Activated gamma-delta T cell (primary cell): ENCODE measurements at places on chromosomes 3 and 15.

DNA sequence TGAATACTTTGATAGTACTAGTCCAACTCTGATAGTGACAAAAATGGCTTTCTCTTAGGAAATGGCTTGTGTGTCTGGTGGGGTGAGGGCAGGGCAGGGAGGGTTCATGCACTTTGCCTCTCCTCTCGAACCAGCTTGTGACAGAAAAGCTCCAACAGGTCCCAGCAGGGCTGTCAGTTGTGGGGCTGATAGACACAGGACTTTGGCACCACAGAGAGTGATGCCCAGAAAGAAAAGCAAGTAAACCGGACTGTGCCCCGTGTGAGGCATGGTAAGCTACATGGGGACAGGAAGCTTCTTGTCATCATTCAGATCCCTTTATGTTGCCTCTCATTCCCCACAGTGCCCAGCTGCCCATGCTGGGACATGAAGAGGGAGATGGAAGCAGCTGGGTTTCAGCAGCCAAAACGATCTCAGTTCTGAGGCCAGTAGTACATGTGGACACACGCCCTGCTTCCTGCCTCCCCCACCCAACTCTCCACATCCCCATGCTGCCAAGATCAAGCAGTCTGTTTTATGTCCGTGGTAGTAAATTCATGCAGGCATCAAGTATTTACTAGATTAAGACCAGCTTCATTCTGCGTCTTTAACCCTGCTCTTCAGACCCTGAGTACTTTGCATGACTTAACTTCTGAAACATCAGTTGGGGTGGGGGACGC is 29.7 kb upstream of the LIPC start:
- DNase-seq = no peak

GRCh38 chr15:98322581-98322980 is 325.8 kb upstream of the IGF1R start:
- no peak for DNase-seq

GRCh38 chr3:119305286-119305685 is 11.1 kb downstream of the ARHGAP31 start:
- no peak for DNase-seq

- DNase-seq = no peak
Measured at GRCh38 chr3:123749711-123750110, 134.4 kb downstream of the MYLK start.

DNA sequence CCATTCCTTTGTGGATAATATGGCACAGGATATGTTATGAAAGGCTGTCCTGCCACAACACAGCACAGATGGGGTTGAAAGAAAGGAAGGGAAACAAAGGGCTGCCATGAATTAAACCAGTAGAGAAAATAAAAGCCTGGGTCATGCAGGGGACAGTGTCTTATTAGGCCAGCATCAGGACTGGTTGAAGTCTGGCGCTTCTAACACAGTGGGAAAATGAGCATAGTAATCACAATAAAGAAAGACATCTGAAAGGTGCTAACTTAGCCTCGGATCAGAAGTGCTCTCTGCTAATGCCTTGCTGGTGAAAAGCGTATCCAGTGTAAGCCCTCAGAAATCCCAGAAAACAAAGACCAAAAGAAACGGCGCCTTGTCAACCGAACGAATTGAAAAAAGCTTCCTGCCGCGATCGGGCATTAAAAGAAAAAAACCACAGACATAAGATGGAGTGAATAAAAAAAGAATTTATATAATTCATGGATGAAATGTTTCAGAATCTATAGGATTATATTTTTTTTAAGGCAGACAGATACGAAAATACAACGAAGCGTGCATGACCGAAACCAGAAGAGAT is 566 bp upstream of the MKRN3 start:
- no peak for DNase-seq

DNA sequence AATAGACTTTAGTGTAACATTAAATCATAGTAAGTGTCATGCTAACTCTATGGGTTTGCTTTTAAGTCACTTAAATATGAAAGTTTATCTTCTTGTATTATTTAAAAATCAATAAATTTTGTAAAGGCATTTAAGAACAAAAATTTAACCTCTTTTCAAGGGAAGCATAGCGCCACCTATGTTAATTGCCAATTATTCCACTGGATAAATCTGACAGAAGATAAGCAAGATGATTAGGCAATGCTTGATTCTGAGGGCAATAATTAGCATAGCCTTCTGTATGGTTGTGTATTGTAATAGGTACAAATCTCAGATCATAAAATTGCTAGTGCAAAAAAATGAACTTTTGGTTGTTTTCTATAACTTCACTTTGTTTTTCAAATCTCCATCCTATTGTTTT is 560.1 kb downstream of the GRM7 start:
- DNase-seq = no peak

- DNase-seq = no peak
Measured at GRCh38 chr3:185422677-185423076, 59.7 kb downstream of the MAP3K13 start.

- no peak for DNase-seq
Measured at GRCh38 chr3:132399054-132399929, 18.0 kb upstream of the DNAJC13 start.

DNA sequence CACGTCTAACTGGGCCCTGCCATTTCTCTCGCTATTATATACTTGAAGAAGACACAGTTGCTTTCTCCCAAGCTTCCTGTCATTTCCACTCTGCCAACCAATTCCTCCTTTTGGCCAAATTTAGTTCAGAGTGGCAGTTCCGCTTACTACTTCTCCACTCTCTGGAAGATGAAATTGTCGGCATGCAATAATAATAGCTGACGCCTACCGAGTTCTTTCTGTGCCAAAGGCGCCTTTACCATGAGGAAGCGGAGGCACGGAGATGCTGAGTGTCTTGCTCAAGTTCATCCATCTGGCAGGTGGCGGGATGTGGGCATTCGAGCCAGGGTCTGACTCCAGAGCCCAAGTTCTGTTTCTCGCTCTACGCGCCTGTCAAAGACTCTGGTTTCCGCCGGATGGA is 14.6 kb upstream of the NRROS start:
- DNase-seq = no peak

GRCh38 chr15:101127506-101128076 is 124.3 kb downstream of the CHSY1 start:
- DNase-seq = no peak

GRCh38 chr15:70812827-70813364 is 41.1 kb downstream of the LARP6 start:
- DNase-seq = no peak

- DNase-seq = no peak
Measured at GRCh38 chr3:32500880-32501782, 1.5 kb downstream of the CMTM6 start.

- DNase-seq = no peak
Measured at GRCh38 chr3:111881480-111881879, 22.4 kb downstream of the PHLDB2 start.

DNA sequence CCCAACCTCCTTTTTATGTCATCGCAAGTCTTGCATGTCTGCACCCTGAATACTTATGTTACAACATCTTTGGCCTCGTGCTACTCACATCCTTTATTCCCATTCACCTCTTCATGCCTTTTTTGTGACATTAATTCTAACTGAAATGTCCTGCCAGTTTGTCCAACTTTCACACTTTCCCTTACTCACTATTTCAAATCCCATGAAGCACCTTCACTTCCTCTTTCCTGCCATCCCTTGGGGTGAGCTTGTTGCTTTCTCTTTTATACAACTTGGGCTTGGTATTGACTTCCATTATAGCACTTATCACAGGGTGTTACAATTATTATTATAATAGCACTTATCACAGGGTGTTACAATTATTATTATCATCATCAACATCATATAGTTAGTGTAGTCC is 496.3 kb downstream of the NLGN1 start:
- DNase-seq = no peak

DNA sequence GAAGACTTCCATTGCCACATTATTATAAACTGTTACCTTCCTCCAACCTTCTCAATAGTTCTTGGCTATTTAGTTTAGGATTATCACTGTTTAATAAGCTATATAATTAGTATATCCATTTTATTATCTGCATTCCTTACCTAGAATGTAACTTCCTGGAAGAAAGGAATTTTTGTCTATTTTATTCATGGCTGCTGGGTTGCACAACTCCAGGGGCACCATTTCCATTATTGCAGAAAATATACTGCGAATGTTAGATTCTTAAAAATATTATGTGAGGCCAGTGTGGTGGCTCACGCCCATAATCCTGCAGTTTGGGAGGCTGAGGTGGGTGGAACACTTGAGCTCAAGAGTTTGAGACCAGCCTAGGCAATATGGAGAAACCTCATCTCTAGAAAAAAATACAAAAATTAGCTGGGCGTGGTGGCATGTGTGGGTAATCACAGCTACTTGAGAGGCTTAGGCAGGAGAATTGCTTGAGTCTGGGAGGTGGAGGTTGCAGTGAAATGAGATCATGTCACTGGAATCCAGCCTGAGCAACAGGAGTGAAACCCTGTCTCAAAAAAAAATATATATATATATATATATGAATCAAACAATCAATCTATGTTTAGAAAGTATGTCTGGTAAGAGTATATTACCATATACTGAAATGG is 19.9 kb downstream of the CLDN1 start:
- DNase-seq = no peak

GRCh38 chr3:28867836-28868235 is 413.0 kb upstream of the RBMS3 start:
- DNase-seq = no peak

- DNase-seq = no peak
Measured at GRCh38 chr3:144167634-144168033, 196.0 kb downstream of the DIPK2A start.

DNA sequence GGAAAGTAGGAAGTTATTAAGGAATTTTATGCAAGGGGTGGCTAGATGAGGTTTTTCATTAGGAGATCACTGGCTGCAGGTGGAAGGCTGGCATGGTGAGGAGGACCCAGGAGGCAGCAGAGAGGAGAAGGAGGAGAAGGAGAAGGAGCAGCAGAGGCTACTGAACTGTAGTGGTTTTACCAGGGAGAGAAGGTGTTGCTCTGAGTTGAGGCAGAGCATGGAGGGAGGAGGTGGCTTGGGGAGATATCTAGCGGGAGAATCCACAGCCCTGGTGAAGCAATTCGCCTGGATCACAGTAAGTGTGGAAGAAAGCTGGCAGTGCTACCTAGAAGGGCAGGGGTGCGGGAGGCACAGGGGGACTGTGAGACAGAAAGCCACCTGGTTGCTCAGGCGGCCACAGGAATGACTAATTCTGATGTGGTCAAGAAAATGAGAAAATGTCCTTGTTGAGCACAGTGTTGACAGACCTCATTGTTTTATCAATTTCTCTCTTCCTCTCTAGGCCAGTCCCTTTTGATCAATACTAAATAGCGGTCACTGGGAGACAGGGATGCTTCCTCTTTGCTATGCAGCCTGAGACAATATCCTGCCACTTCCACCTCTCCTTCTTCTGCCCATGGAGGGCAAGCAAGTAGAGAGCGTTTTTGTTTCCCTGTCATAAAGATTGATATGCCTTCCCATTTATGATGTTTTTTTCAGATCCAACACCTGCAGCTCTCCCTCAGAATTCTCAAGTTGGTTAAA is 94.6 kb downstream of the EEFSEC start:
- DNase-seq = no peak

DNA sequence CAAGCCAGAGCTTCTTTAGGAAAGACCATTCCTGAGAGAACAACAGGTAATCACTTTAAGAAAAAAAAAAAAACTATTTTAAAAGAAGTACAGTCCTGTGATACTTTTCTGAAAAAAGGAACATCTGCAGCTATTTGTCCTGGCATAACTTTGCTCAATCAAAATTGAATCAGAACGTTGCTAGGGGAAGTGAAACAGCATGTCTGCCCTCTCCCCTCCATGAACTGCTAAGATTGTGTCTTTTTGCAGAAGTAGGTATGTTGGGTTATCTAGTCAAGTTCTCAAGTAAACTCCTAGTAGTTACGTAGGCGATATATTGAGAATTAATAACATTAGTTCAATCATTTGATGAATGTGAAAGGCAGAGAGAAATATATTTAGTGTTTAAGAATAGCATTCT is 1013.3 kb downstream of the TUSC7 start:
- no peak for DNase-seq

- DNase-seq = no peak
Measured at GRCh38 chr3:126258670-126259069, 78.3 kb upstream of the ALDH1L1 start.

- no peak for DNase-seq
Measured at GRCh38 chr3:162094301-162094700, 597.7 kb downstream of the OTOL1 start.

DNA sequence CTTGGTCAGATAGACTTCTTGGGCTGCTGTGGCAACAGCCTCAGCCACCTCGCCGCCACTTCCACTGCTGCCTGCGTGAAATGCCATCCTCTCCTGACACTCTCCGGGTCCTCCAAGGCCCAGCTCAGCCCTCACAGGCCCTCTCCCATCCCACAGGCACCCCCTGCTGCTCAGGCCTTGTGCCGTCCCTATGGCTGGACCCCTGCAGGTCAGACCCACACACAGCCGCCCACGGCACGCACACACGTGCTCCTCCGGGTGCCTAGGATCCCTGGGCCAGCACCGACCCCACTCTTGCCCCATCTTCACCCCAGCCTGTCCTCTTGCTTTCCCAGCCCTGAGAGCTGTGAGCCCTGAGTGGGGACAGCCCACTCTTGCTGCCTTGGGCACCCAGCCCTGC is 19.7 kb downstream of the CFAP100 start:
- DNase-seq = no peak

DNA sequence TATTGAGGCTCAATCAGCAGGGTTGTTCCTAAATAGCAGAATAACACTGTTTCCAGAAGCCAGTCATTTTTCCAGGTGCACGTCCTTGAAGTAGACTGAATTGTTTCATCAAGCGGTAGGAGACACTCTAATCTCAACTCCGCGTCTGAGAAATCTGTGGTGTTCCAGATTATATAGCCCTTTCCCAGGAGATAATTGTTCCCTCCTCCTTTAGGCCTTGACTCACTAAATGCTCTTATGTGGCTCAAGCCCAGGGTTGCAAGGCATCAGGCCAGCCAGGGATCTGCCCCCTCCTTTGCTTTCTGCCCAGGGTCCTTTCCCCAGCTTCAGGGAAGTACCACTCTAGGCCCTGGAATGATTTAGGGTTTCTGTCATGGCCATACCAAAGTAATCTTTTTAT is 5.7 kb upstream of the HLTF start:
- no peak for DNase-seq

- DNase-seq = peak; percentile 58
Measured at GRCh38 chr3:12663401-12663935, 449 bp downstream of the RAF1 start.

- DNase-seq = no peak
Measured at GRCh38 chr3:60017631-60018030, 967.8 kb upstream of the CFAP20DC start.

- DNase-seq = no peak
Measured at GRCh38 chr3:187708696-187709095, 6.3 kb upstream of the RTP2 start.

DNA sequence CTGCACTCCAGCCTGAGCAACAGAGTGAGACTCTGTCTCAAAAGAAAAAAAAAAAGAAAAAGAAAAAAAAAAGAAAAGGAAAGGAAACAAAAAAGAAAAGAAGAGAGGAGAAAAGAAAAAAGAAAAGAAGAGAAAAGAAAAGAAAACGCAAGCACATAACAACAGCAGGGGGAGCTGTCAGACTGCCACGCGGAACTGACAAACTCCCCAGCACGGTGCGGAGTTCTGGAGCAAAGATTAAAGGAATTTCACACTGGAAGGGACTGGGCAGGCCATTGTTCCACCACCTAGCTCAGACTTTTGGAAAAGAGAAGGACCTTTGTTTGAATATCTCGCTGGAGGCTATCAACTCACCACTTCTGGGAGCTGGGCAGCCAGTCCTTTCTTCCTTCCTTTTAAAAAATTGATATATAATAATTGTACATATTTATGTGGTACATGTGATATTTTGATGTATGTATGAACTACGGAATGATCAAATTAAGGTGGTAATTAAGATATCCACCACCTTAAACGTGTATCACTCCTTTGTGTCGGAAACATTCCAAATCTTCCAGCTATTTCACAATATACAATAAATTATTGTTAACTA is 40.5 kb downstream of the DPPA2 start:
- no peak for DNase-seq

GRCh38 chr3:46706771-46707582 is 5.8 kb downstream of the TMIE start:
- no peak for DNase-seq
